ENCODE measurements at places on chromosomes 2 and 18. TPM values are rescaled to one million over a fixed set of nuclear protein-coding genes. Genes with fewer than 3 reads are reported as not detected.

CXCR1 gene
- total RNA-seq = not detected

CFC1 gene
- not detected for total RNA-seq

EMILIN2 gene
- 21.1 TPM for total RNA-seq

GPR45 gene
- not detected for total RNA-seq

EFR3B gene
- 0.37 TPM for total RNA-seq

KIF1A gene
- total RNA-seq = not detected

EPB41L3 gene
- 130 TPM for total RNA-seq

IL1F10 gene
- total RNA-seq = not detected

FTCDNL1 gene
- total RNA-seq = 1.8 TPM

IAH1 gene
- total RNA-seq = 62.8 TPM

DCC gene
- total RNA-seq = not detected

CYP1B1 gene
- total RNA-seq = 145 TPM

CD207 gene
- not detected for total RNA-seq

AKAIN1 gene
- total RNA-seq = not detected

IL1RL2 gene
- total RNA-seq = 2.2 TPM

RGPD5 gene
- total RNA-seq = 14.0 TPM

TMEM200C gene
- not detected for total RNA-seq

C2orf80 gene
- not detected for total RNA-seq

CD226 gene
- total RNA-seq = 0.59 TPM

GAD1 gene
- not detected for total RNA-seq

CPS1 gene
- 15.4 TPM for total RNA-seq

MRO gene
- 0.39 TPM for total RNA-seq

REG1B gene
- total RNA-seq = not detected

TXNDC2 gene
- under 0.01 TPM for total RNA-seq

POTEI gene
- total RNA-seq = not detected

CAPN14 gene
- under 0.01 TPM for total RNA-seq

CHST9 gene
- not detected for total RNA-seq

AFF3 gene
- not detected for total RNA-seq

XRCC5 gene
- total RNA-seq = 223 TPM

ANKRD53 gene
- total RNA-seq = 0.39 TPM

COL3A1 gene
- 1,584 TPM for total RNA-seq

SETBP1 gene
- 2.7 TPM for total RNA-seq

GAREM1 gene
- 8.1 TPM for total RNA-seq

UGT1A8 gene
- total RNA-seq = not detected

ARHGEF4 gene
- 0.98 TPM for total RNA-seq

CCDC141 gene
- total RNA-seq = under 0.01 TPM

FAM110C gene
- not detected for total RNA-seq

SPRED2 gene
- total RNA-seq = 15.4 TPM

OR6B2 gene
- total RNA-seq = not detected

C2orf49 gene
- total RNA-seq = 9.2 TPM

KYNU gene
- total RNA-seq = 15.2 TPM

SCN9A gene
- total RNA-seq = 0.78 TPM

GCG gene
- total RNA-seq = not detected

KCNE4 gene
- total RNA-seq = 1.6 TPM

ERFE gene
- 7.0 TPM for total RNA-seq

ONECUT2 gene
- under 0.01 TPM for total RNA-seq

ABCB11 gene
- not detected for total RNA-seq

ZNF24 gene
- total RNA-seq = 15.4 TPM

SERPINB12 gene
- total RNA-seq = not detected

POLE4 gene
- 16.9 TPM for total RNA-seq

IMP4 gene
- total RNA-seq = 116 TPM

KDM3A gene
- total RNA-seq = 14.1 TPM

Data from subcutaneous preadipocyte (primary cell).